ENCODE measurements at places on chromosomes 13 and 19. TPM values are rescaled to one million over a fixed set of nuclear protein-coding genes. Genes with fewer than 3 reads are reported as not detected.

Gene SIGLEC11
- total RNA-seq, result not detected

Gene PABPC3
- 0.74 TPM for total RNA-seq

Gene NDUFA3
- total RNA-seq, result 158 TPM

DNA sequence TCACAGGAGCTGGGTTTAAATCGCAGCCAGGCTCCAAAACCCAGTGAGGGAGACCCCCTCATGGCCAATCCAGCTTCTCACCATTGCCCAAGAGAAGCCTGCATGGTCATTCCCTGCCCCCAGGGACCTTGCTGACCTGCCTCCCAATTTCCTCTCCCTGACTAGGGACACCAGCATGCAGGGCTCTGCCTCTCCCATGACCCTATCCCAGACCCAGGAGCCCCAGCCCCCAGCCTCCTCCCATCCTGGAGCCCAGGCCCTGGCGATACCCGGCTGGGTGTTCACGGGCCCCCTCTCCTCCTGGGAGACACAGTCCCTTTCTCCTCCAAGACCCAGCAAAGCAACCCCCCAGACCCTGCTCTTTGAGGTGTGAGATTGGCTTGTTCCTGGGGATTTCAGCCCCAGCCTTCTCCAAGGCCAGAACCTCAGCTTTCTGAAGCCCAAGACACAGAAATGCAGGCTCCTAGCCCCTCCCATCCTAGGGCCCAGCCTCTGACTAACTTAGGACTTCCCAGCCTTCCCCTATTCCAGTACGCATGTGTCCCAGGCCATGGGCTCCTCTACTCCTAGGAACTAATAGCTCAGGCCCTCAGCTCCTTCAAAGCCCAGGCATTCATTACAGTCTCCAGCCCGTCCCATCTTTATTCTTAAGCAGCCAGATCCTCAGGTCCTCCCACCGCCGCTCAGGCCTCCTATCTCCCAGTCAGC lies 1.1 kb downstream of the GYS1 start:
- DNase-seq, result no peak

- DNase-seq, result peak; percentile 41
These were observed 5.7 kb upstream of the FBXO27 start for GRCh38 chr19:39038098-39038497.

Gene PGLYRP2
- total RNA-seq, result not detected

GRCh38 chr19:29320086-29320485 lies 107.1 kb upstream of the UQCRFS1 start:
- DNase-seq, result no peak

GRCh38 chr13:33958964-33959363 lies 141.0 kb downstream of the RFC3 start:
- DNase-seq, result no peak

GRCh38 chr19:45798995-45799517 lies 6.4 kb upstream of the DMWD start:
- peak; percentile 76 for DNase-seq

DNA sequence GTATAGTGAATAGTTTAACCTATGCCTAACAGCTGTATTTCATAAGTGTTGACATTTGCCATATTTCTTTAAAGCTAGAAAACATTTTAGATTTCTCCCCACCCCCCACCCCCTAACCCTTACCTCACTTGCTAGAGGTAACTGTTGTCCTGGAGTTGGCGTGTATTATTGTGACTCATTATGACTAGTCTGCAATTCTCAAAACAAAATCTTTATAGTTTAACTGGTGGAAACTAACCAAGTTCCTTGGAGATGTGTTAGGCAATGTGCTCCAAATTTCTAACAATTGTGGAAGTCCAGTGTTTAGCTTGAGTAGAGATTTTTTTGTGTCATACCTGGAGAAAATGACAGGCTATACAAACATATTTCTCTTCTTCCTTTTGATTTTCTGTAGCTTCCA lies 38.0 kb downstream of the KCTD4 start:
- DNase-seq, result no peak

DNA sequence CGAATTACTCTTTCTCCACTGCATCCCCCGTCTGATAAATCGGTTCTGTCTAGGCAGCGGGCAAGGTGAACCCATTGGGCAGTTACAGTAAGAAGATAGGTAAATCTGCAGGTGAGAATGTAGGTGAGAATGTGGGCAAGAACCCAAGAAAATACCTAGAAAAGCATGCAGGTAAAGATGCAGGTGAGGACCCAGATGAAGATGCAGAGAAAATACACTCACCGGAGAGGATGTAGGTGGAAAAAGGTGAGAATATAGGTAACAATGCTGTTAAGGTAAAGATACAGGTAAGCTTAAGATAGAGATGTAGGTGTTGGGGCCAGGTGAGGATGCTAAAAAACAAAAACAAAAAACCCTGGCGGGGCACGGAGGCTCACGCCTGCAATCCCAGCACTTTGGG lies 6.3 kb upstream of the TNFSF14 start:
- no peak for DNase-seq

GRCh38 chr19:32869369-32869965 lies at the start of gene SLC7A9:
Gene SLC7A9, minus strand, starts transcription at chr19:32869767. Its CDS starts 1,233 bp downstream, at chr19:32868534.
- DNase-seq, result no peak

Gene ZNF470
- total RNA-seq, result 5.0 TPM

- peak; percentile 73 for DNase-seq
These were observed 2.0 kb downstream of the PTH2 start for GRCh38 chr19:49421039-49421877.

Gene ZNF235
- 2.7 TPM for total RNA-seq

Gene FUT2
- total RNA-seq, result not detected

GRCh38 chr19:19477705-19478383 lies 37.5 kb downstream of the TSSK6 start:
- DNase-seq, result no peak

Gene ERICH4
- not detected for total RNA-seq

GRCh38 chr13:65456150-65456912 lies 1773.8 kb downstream of the PCDH9 start:
- no peak for DNase-seq

DNA sequence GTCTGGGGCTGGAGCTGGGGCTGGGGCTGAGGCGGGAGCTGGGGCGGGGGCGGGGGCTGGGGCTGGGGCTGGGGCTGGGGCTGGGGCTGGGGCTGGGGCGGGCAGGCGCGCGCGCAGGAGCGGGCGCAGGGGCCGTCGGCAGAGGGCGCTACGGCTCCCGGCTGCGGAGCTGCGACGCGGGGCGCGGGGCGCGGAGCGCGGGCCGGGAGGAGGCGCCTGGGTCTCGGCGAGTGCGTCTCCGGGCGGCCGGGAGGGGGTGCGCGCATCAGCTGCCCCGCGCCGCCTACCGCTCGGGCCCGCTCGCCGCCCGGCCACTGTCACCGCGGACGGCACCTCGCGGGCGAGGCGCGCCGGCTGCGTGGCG lies 422 bp upstream of the MTUS2 start:
- DNase-seq, result peak; percentile 78

Gene PSPN
- 1.8 TPM for total RNA-seq

DNA sequence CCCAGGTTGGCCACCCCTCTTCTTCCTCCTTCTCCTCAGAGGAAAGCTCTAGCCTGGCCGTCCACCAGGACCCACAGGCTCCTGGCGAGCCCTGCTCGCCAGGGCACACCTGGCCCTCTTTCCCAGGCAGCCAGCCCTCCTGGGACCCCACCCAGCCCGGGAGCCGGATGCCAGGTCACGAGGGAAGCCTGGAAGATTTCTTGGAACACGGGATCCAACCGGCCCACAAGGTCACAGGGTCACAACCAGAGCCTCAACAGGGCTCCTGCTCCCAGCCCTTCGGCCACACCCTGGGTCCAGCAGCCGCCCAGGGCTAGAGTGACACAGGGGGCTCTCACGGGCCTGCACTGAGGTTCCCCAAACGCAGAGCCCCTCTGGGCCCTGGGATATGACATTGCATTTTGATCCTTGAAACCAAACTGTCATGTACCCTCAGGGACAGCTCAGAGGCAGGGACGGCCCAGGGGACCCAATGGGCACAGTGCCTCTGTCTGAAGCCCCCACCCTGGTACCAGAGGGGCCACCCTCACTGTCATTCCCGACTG lies 5.5 kb downstream of the MKNK2 start:
- DNase-seq, result no peak

Gene KLK12
- total RNA-seq, result not detected

Gene SPRED3
- total RNA-seq, result 3.0 TPM

DNA sequence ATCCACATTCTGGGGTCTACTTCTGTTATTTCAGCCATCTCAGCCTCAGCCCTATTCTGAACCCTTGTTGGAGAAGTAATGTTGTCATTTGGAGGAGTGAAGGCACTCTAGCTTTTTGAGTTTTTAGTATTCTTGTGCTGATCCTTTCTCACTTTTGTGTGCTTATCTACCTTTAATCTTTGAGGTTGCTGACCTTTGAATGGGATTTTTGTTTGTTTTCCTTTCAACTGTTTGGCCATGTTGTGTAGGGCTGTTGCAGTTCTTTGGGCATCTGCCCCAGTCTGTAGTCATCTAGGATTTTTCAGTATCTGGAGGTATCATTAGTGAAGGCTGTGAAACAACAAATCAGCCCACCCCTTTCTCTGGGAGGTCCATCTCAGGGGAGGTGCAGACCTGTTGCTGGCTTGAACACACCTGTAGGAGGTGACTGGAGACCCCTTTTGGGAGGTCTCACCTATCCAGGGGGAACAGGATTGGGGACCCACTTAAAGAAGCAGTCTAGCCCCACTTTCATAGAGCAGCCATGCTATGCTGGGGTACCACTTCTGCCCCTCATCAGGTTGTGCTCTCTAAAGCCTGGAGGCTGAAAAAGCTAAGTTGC lies 1391.4 kb downstream of the UQCRFS1 start:
- DNase-seq, result no peak

Gene MYBPC2
- 0.14 TPM for total RNA-seq

- DNase-seq, result no peak
These were observed 5.3 kb upstream of the PRKCG start for GRCh38 chr19:53876651-53877224.

DNA sequence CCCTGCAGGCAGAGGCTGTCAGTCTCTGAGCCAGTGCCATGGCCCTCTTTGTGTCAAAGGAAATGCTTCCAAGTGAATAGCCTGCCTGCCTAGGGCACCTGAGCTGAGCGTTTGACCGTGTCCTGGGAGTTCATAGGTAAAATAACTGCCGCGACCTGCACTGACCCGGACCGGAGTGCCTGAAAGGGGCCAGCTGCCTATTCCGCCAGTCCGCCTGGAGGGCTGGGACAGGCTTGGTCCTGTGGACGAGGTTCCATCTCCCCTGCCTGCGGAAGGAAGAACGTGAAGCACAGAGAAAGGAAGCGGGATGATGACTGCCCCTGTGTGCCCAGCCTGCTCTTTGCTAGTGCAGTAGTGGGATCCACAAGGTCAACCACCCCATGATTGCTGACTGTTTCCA lies 17.5 kb upstream of the ZNF492 start:
- no peak for DNase-seq

DNA sequence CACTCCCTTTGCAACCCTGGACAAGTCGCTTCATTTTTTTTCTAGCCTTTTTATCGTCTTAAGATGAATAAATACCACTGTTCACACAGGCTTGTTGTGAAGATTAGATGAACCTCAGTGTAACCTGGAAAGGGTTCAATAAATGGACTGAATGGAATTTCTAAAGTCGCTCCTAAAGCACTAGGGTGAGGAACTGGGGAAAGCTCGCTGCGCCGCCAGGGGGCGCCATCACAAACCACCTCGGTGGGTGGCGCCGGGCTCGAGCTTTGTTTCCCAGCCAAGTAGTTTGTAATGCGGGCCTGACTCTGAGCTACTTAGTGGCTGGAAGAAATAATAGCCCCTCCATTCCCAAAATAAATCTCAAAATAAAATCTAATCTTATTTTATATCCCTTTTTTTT lies 2.2 kb upstream of the CEACAM6 start:
- peak; percentile 87 for DNase-seq

- DNase-seq, result peak; percentile 36
These were observed 1.4 kb downstream of the WDFY2 start for GRCh38 chr13:51585696-51586095.

GRCh38 chr13:110627351-110627750 lies 12.0 kb downstream of the NAXD start:
- no peak for DNase-seq

DNA sequence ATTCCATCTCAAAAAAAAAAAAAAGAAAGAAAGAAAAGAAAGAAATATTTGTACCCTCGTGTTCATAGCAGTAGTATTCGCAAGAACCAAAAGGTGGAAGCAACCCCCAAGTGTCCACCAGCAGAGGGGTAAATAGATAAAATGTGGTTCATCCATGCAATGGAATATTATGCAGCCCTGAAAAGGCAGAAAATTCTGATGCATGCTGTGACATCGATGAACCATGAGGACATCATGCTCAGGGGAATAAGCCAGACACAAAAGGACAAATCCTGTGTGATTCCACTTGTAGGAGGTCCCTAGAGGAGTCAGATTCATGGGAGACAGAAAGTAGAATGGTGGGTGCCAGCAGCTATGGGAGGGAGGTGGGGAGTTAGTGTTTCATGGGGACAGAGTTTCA lies 6.4 kb upstream of the LRRC8E start:
- no peak for DNase-seq

Gene LGALS4
- 0.59 TPM for total RNA-seq

DNA sequence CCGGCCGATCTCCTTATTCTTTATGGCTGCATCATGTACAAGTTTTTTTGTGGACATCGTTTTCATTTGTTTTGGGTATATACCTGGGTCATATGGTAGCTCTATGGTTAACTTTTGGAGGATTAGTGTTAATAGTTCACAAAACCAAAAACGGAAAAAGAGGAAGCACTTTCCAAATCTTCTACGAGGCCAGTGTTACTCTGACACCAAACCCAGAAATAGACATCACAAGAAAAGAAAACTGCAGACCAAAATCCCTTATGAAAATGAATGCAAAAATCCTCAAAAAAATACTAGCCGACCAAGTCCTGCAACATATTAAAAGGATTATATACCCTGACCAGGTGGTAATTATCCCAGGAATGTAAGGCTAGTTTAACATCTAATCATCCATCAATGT lies 29.8 kb downstream of the ADGRE2 start:
- DNase-seq, result no peak

GRCh38 chr19:4393947-4394590 lies 6.3 kb downstream of the SH3GL1 start:
- no peak for DNase-seq

- DNase-seq, result no peak
These were observed 15.5 kb downstream of the SETDB2 start for GRCh38 chr13:49459580-49459979.

DNA sequence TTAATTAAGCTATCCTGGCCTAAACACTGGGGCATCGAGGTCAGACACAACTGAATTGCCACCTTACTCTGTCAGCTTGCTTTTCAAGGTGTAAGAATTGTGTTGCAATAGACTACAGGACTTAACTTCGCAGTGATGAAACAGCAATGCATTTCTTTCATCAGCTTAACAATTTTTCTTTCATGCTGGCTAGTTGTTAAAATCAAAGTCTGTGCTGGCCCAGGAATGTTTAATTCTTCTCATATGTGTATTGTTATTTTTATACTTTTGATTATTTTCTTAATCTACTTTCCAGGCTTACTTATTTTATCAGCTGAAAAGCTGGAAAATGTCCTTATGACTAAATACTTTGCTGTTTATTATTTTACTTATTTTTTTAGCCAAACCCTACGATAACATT lies 79.7 kb downstream of the EFNB2 start:
- no peak for DNase-seq
